Hippocampal formation (tissue), 2 donors: ENCODE measurements at places on chromosomes 13 and 19.

GRCh38 chr13:113902481-113902880 lies 38.6 kb upstream of the GAS6 start:
- DNase-seq, result no peak

GRCh38 chr13:25846222-25846984 lies 205.4 kb downstream of the SHISA2 start:
- no peak for DNase-seq

DNA sequence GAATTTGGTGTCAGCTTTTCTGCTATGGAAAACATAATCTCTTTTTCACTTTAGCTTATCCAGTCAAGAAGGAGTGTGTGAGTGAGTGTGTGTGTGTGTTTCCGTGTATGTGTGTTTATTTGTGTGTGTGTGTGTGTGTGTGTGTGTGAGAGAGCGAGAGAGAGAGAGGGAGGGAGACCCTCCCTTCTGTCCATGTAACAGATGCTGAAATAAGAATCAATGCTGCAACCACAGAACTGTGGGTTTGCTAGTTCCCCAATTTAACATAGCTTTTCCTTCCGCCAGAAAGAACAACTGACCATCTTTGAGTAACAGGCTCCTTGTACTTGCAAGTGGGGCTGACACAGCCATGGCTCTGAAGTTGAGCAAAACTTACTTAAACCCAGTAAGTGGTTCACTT lies 5.2 kb downstream of the LCP1 start:
- no peak for DNase-seq

- peak; percentile 41 for DNase-seq
These were observed 6.0 kb downstream of the EHD2 start for GRCh38 chr19:47719047-47719859.

- DNase-seq, result no peak
These were observed 19.6 kb downstream of the CELF5 start for GRCh38 chr19:3243819-3244700.

- DNase-seq, result no peak
These were observed 221.4 kb upstream of the SLC10A2 start for GRCh38 chr13:103287659-103288058.

GRCh38 chr13:50682002-50682401 lies 161.5 kb downstream of the DLEU7 start:
- no peak for DNase-seq

- no peak for DNase-seq
These were observed 23.4 kb downstream of the RASL11A start for GRCh38 chr13:27293873-27294515.

GRCh38 chr13:73325723-73326558 lies 267.1 kb downstream of the KLF5 start:
- no peak for DNase-seq

- no peak for DNase-seq
These were observed 7.1 kb downstream of the KLF16 start for GRCh38 chr19:1856345-1856697.

DNA sequence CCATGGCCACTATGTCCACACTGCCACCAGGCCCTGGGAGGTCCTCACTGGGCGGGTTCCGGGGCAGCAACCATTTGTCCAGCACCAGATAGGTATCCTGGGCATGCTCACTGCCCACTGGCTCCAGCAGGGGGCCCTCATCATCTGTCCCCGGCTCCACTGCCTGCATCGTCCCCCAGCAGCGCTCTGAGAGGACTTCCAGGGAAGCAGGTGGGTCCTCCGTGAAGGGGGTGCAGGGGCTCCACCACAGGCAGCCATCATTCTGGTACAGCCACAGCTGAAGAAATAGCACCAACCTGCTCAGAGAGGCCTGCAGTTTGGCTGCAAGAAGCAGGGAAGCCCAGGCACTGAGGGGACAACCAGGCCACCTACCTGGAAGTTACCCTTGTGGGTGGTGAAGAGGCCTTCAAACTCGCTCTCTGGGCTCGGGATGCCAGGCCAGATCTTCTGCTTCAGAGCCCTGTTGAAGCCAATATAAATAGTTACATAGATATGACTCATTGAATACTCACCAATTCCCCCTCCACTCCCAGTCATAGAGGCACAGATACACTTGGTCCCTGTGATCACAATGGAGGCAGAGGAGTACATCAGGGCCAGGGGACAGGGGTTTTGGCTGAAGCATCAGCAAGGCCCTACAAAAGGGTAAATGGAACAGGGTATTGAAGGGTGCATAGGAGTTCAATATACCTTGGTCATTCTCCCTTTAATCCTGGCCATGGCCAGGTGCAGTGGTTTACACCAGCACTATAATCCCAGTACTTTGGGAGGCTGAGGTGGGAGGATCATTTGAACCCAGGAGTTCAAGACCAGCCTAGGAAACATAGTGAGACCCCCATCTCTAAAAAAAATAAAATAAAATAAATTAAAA lies 4.1 kb downstream of the SWSAP1 start:
- DNase-seq, result no peak

DNA sequence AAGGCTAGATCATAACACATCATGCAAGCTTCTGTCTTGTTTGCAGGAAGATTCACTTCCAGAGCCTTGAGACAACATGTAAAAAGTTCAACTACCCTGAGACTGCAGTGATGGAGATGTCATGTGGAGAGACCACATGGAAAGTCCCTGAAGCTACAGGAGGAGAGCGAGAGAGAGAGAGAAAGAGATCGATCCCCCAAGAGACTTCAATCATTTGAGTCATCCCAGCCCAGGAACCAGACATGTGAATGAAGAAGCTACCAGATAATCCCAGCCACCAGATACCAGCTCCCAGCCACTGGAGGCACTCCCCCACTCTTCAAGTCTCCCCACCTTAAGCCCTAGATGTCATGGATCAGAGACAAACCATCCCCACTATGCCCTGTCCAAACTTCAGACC lies 10.7 kb upstream of the EVI5L start:
- DNase-seq, result no peak

- DNase-seq, result no peak
These were observed 25.5 kb upstream of the DGKH start for GRCh38 chr13:42022796-42023493.

DNA sequence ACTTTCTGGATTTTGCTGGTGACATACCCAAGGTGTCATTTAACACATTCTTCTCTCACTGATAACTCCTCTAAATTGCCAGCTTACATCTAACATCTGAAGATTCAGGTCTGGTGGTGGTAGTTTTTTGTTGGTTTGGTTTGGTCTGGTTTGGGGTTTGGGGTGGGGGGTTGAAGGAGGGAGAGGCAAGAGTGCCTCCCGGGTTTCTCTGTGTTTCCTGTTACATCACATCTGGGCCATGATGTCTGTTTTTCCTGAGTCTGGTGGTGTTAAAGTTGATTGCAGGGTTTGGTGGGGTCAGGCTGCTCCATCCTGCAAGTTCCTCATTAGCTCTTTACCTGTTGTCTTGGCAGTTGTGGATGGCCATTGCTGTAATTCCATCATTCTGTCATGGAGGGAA lies 155.8 kb upstream of the UBL3 start:
- no peak for DNase-seq

GRCh38 chr19:55145232-55145631 lies 3.8 kb downstream of the TNNT1 start:
- no peak for DNase-seq

DNA sequence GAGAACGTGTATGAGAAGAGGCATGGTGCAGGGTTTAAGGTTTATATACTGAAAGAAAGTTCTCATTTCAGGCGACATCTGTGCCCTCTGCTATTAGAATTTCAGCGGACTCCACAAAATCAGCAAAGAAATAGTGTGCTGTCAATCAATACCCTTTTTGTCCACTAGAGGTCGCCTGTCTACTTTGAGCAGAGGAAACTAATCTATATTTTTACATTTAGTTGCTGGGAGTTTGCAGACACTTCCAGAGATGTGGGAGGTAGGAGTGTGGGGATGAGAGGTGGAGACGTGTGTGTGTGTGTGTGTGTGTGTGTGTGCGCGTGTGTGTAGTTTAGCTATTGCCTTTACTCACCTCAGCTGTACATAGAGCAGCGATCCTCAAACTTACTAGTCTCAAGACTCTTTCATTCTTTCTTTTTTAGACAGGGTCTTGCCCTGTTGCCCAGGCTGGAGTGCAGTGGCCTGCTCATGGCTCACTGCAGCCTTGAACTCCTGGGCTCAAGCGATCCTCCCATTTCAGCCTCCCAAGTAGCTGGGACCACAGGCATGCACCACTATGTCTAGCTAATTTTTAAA lies 9.7 kb downstream of the INAFM1 start:
- peak; percentile 33 for DNase-seq

GRCh38 chr19:29748996-29749849 lies 34.2 kb upstream of the C19orf12 start:
- no peak for DNase-seq

- no peak for DNase-seq
These were observed 855.6 kb downstream of the EFNB2 start for GRCh38 chr13:105679838-105680237.

DNA sequence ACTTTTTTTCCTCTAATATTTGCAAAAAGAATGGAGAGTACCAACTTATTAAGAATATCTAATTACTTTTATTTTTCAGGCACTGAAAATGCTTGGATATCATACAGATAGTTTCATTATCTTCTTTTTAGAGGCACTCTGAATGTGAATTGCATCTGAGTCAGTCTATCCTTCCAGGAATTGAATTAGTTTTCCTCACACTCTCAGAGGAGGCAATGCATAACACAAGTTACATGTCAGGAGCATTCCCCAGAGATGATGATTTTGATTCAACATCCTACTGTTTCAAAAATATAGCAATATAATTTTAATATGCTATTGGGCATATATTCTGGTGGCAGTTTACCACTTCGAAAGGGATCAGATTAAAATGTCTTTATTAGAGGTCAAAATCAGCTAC lies 1315.4 kb downstream of the PCDH9 start:
- DNase-seq, result no peak

- DNase-seq, result no peak
These were observed 18.8 kb downstream of the NLRP4 start for GRCh38 chr19:55855160-55855559.

DNA sequence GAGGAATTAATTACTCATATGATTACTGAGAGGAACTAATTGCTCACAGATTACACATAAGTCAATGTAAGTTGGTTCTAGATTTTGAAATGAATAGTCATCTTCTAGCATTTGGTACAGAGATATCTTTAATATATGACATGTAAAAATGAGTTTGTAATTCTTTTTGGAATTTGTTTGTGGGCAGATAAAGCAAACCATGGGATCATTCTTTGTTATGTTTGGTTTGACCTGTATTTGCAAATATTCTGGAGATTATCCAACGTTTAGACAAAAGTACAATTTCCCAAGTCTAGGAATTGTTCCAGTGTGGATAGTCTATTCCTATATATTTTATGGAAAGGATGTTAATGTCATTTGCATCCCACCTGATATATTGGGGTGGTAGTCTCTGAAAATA lies 309.6 kb upstream of the EDNRB start:
- DNase-seq, result no peak

DNA sequence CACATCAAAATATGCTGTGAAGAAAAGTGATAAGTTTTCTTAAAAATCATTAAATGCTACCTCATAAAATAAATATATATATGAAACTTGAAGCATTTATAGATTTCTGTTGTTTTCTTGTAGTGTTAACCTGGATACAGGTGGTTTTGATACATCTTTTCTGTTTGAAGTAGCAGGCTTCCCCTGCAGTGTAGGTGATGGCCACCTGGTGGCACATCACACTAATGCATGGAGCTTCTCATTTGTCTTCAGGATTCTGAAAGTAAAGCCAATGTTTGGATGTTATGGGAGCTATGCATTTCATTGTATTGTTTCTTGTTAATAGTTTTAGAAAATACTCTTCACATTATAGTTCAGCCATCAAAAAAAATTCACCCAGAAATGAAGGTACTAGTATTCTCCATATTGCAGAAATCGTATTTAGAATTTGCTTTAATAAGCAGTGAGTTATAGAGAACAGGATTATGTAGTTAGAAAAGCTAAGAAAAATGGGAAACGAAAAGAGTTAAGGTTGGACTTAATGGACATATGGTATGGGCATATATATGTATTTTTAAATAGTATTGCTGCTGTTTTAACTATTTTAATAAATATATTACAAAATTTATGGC lies 18.7 kb downstream of the GPR180 start:
- DNase-seq, result no peak

DNA sequence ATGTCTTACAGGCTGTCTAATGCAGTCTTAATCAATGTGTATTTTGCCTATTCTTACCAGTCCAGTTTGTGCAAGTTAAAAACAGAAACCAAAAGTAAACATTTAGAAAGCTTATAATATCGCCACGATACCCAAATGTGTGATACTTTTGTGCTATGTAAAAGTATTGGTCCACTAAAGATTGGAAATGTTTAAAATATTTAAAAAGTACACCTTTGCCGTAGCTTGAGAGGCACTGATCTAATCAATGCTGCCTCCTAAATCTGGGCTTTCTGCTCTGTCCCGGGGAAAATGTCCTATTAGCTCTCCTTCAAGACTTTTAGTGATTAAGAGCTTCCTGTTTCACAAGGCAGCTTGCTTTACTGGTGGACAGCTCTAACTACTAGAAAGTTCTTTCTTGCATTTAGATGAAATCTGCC lies 64.7 kb downstream of the DNAJC15 start:
- DNase-seq, result no peak

GRCh38 chr13:112907871-112908331 lies 61.1 kb upstream of the MCF2L start:
- no peak for DNase-seq

DNA sequence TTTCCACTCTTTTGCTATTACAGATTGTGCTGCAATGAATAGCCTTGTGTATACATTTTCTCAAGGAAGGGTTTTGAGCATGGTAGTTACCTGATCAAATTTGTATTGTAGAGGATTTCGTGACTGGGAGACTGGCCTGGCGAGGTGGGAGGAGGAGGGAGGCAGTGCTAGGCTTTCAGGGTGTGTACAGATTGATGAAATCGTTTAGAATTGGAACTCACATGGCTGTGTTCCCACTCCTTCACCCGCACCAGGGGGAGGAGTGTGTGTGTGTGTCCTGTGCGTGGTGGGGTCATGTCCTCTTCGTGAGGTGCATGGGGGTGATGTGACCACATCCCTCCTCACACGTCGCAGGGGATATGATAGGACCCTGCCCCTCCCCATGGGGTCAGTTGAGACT lies 8.3 kb downstream of the PGLYRP1 start:
- DNase-seq, result no peak

GRCh38 chr19:55452749-55453346 lies 8.6 kb downstream of the ISOC2 start:
- peak; percentile 93 for DNase-seq

GRCh38 chr19:46904114-46905060 lies 43.6 kb downstream of the ARHGAP35 start:
- peak; percentile 18 for DNase-seq

DNA sequence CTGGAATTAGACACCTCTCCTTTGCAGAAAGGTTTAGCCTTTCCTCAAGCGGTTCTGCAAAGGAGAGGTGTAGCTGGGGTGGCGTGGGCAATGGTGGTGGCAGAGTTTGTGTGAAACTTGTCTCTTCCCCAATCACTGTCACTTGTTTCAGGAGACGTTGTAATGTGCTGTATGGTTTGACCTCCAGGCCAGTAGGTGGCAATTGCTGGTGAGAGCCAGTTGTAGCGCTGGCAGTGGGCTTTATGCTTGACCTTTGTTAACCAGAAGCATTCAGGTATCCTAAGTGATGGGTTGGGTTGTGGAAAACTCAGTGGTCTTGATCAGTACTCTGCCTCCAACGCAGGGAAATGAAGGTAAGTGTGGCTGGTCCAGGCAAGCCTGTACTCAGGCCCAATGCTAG lies 12.7 kb upstream of the LILRA5 start:
- DNase-seq, result no peak
